ENCODE measurements at places on chromosomes 11 and 22. TPM values are rescaled to one million over a fixed set of nuclear protein-coding genes. Genes with fewer than 3 reads are reported as not detected.

OR51F1 gene
- not detected for total RNA-seq

KRTAP5-10 gene
- total RNA-seq, result not detected

ANKK1 gene
- total RNA-seq, result 0.09 TPM

RHOD gene
- 2.1 TPM for total RNA-seq

KCNE3 gene
- total RNA-seq, result 2.2 TPM

DRG1 gene
- 84.1 TPM for total RNA-seq

MISFA gene
- total RNA-seq, result 4.4 TPM

- no peak for DNase-seq
Observed at GRCh38 chr11:96257972-96258934, 84.7 kb downstream of the MAML2 start.

DNA sequence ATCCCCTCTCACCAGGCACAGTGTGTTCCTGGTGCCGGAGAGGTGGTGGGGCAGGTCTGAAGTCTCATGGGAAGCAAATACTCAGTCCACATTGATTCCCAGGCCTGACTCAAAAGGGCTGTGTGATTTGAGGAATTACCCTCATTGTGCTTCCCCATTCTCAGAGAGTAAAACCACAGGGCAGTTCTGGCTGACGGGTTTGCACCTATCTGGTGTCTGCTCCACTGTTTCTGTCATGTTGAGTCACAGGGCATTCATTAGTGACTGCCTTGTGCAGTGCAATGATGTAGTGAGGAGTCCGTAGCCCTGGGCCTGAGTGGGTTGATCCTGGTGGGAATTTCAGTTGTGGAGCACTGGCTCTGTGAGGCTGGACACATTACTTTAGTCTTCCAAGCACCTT is 85.2 kb upstream of the ARHGAP20 start:
- no peak for DNase-seq

DNA sequence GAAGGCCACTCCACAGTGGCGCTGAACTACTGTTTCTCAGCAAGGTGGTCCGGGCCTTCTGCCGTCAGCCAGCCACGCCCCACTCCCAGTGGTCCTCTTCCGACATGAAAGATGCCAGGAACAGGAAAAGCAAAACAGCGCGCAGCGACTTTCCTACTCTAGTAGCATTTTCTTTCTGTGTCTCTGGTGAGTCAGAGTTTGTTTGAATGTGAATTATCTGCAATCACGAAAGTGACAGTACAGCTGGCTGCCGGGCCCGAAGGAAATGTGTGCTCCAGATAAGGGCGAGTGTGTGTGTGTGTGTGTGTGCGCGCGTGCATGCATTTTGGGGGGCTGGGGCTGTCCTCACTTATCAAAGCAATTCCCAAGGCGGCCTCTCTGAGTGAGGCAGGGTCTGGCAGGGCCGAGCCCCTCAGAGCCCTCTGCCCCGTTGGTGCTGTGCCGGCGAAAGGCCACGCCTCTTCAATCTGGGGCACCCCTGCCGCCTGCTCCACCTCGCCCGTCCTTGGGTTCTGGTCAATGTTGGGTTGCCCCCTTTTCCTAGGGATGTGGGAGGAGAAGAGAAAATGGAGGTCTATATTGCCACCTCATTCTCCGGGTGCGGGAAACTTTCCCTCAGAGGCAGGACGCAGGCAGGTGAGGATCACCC is 288.5 kb downstream of the KIRREL3 start:
- no peak for DNase-seq

GRCh38 chr22:26271427-26271826 is 102.2 kb downstream of the SEZ6L start:
- no peak for DNase-seq

- no peak for DNase-seq
Observed at GRCh38 chr22:41983513-41984405, 14.5 kb downstream of the SEPTIN3 start.

All from neural crest cell (in vitro differentiated cells).